CD8-positive, alpha-beta T cell (primary cell): ENCODE measurements at places on chromosomes 5 and 9. TPM values are rescaled to one million over a fixed set of nuclear protein-coding genes. Genes with fewer than 3 reads are reported as not detected.

The PCDHA11 gene
- total RNA-seq = not detected

- DNase-seq = no peak
These were observed 103.2 kb upstream of the HCN1 start for GRCh38 chr5:45799388-45799787.

The PCDHGA9 gene
- total RNA-seq = not detected

The RALGPS1 gene
- 5.4 TPM for total RNA-seq

The LRRC19 gene
- not detected for total RNA-seq

The DEPDC1B gene
- total RNA-seq = 0.27 TPM

DNA sequence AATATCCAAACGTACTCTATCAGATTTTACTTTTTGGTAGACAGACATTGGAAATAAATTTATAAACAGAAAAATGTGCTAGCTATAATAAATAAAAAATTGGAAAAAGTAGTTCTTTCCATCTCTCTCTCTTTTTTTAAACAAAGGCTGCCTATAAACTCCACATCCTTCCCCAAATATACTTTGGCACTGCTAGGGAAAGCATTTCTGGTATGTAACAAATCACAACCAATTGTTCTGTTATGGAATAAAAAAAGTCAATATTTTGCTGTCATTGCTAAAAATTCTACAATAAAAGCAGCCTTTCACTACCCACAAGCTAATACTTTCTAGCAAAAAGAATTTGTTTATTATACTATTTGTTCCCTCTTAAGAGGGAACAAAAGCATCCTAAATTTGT, 169.2 kb upstream of the TARS1 start:
- no peak for DNase-seq

DNA sequence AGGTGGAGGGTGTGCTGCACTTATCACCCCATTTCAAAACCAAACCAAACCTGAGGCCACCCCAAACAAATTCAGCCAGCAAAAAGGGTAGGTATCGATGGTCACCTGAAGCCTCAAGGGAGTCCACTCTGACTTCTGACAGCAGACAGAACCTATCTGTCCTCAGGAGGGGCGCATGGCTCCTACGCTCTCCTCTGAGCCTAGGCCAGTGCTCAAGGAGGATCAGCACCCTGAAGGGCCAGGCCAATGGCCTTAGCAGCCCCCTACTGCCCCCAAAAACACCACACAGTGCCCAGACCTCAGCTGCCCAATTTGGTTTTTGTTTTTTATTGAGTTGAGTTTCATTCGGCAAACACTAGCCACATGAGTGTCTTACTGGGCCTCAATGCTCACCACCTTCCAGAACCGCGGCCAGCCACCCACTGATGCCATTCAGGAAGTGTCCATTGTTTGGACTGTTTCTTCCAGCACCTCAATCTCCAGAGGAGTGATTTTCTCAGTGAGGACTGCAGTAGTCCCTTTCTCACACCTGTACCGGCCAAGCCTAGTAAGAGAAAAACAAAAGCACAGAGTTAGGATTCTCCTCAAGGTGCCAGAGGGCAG, 62.0 kb downstream of the PSMB7 start:
- no peak for DNase-seq

The MRRF gene
- total RNA-seq = 23.2 TPM

DNA sequence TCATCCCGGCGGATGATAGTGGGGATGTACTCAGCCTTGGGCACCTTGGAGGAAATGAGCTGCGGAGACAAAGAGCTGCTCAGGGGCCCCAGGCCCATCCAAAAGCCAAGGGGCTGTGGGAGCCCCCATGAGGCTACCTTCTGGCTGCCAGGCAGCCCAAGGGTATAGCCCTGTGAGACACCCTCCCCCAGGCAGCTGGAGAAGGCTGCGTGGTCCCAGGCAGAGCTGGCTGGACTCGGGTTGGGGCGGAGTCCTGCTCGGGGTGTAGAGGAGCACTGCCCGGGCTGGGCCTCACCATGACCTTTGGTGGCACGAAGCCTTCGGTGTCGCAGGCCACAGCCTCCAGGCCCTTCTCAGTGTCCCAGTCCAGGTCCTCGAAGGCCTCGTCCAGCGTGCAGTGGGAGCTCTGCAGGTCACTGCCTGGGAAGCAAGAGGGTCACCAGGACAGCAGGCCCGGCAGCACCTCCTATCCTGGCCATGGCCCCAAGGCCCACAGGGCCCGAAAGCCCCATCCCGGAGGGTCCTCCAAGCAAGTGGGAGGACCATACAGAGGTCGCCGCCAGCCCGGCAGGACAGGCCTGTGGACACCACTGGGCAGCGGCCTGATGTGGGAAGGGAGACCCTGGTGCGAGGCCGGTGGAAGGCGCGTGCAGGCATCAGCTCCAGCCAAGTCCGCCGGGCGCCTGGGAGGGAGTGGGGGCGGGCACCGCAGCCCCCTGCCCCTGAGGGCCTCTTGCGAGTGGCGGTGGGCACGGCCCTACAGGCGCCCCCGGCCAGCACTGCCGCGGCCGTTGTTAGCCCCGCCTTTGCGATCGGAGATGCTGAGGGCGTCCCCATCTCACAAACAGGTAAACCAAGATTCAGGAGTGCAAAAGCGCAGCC, 6.1 kb downstream of the NSMF start:
- no peak for DNase-seq

The HCN1 gene
- not detected for total RNA-seq

The GFI1B gene
- total RNA-seq = not detected

DNA sequence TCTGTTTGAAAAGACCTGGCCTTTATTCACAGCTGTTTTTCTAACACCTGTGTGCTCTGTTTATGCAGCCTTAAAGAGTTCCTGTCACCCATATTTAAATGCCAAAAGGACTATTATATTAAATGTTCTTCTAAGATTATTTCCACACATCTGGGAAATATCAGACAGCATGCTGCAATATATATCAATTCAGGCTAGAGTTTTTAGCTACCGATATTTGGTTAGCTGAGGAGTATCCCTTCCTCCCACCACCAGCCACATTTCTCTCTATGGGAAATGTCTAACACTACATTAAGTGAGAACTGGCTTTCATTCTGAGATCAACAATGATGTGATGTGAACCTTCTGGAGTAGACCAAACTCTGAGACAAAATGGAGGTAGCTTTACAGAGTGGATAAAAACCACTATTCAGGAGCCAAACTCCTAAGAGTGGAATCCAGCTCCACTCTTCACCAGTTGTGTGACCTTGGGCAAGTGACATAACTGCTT, 509.2 kb downstream of the ZNF608 start:
- DNase-seq = no peak

The LCN15 gene
- not detected for total RNA-seq

The IFNA13 gene
- not detected for total RNA-seq

DNA sequence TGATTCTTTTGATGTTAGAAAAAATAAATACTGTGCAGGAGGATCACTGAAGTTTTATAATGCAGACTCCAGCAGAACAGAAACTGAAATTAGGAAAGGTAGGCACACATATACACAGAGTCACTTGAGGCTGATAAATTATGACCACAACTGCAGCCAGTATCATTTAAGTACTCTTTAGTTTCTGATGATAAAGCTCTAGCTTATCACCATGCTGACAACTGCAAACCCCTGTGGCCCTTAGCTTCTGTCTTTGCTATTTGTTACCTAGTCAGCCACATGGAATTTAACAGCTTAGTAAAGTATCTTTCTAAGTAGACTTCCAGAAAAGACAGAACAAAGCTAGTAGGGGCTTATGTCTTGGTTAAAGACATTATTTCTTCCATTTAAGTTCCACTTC, 734.8 kb upstream of the CDH6 start:
- no peak for DNase-seq

DNA sequence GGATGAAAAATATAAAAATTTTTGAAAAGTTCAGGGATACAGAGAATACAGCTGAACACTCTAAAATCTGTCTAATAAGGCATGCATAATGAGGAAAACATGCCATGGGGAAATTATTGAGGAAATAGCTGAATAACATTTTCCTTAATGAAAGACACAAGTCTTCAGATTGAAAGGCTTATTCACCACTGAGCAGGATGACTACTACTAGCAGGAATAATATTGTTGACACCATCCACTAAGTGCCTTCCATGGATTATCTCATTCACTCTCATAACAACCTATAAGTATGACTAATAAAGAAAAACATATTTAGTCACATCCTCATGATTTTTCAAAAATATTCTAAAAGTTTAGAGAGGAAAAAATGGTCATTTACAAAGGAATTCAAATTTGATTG, 96.7 kb upstream of the FER start:
- no peak for DNase-seq

GRCh38 chr9:110133608-110134210, 74.2 kb downstream of the C9orf152 start:
- DNase-seq = no peak

- no peak for DNase-seq
These were observed 110.4 kb downstream of the TLE4 start for GRCh38 chr9:79682076-79682736.

The DMRT3 gene
- not detected for total RNA-seq

- no peak for DNase-seq
These were observed 127.8 kb downstream of the GRIA1 start for GRCh38 chr5:153618307-153618706.

The KDM3B gene
- 60.3 TPM for total RNA-seq

- no peak for DNase-seq
These were observed 18.7 kb downstream of the PRUNE2 start for GRCh38 chr9:76887003-76887821.

DNA sequence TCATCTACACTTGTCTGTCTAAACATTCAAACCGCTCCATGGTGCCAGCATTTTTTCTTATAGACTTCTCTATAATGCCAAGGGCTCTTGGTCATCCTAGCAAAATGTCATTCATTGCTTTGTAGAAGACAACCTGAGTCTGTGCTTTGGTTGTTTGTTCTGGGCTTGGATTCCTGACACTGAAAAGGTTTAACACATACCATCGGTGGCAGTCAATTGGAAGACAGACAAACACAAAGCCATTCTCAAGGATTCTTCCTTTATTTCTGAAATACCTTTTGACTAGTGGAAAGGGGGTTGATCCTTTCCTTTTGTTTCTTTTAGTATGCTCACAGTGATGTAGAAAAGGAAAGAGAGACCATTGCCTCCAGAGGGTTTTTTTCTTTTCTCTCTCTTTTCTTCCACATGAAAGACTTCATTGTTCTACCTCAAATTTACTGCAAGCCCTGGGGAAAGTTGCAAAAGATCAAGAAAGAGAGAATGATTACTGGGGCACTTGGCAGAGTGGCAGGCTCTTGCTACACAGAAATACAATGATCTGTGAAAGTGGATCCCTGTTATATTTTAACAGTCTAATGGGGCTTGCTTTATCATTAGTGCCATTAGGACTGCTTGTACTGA, 66.4 kb upstream of the TMC1 start:
- no peak for DNase-seq

The TAF11L10 gene
- not detected for total RNA-seq

DNA sequence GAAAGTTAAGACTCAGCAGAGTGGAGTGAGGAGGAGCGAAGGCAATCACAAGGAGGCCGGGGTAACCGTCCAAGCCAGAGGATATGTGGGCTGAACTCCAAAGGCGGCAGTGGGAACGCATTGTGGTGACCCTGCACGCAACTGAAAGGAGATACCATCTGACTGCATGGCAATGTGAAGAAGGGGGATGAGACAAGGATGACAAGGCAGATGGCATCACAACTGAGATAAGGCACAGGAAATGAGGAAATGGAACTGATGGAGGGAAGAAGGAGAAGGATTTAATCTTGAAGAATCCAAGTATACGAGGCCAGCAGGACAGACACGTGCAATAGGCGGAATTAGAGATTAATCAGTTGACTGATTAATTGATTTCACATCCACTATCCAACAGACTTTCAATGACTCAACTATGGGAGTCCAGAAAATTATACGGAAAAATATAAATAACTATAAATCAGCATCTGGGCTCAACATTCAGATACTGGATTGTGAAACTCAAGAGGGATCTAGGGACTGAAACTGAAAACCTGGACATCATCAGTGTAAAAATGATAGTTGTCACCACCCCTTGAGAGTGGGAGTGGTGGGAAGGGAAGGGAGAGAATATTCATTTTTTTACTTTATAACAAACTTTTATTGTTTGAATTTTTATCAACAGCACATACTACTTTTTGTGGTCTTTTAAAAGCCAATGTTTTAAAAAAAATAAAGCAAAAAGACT, 86.1 kb downstream of the ARL15 start:
- no peak for DNase-seq

- DNase-seq = no peak
These were observed 2.3 kb upstream of the IRX2 start for GRCh38 chr5:2753452-2754420.

- no peak for DNase-seq
These were observed 63.2 kb upstream of the COL15A1 start for GRCh38 chr9:98880311-98881015.

The TPPP gene
- total RNA-seq = 5.4 TPM

- no peak for DNase-seq
These were observed 1.2 kb upstream of the NELFB start for GRCh38 chr9:137253717-137254623.

DNA sequence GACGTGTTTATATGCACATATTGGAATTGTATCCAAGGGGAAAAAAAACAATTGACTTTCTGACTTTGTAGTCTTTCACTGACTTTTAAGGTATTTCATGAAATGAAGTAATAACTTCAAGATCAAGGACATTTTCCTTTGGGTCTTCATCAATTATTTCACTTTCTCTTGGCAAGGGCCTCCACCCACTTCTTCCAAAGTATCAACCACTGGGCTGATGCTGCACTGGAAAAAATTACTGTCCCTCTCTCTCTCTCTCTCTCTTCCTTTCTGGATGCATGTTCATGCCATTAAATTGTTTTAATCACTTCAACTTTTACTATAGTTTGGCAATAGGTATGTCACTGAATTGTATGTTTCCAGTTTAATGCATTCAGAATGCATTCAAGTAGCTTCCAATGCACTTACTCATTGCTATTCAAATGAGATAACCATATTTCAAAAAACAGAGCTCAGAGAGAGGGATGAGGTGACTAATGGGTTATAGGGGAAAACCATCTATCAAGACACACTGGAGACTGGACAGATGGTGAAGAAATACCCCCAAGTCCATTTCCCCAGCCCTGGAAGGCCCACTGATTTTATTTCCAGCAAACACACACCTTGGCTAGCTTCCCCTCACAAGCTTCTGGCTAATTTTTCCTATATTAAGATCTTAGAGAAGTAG, 585.3 kb downstream of the EBF1 start:
- no peak for DNase-seq

The ANKRD34B gene
- total RNA-seq = not detected

The RNF183 gene
- not detected for total RNA-seq

DNA sequence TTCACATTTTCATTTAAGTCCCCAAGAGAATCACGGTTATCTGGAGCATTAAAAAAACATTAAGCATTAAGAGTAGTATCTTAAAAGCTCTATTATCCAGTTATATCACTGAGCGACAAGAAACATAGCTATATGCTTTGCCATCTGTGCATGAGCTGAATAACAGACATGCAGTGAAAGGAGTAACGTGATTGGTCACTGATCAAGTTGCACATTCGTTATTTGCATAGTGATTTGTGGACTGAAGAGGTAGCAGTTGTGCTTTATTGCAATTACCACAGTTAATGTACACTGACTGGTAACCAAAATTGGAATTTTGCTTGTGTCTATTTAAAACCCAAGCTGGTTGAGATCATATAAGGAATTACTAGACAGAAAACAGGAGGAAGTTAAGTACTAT, 107.4 kb downstream of the MCTP1 start:
- DNase-seq = no peak

- DNase-seq = no peak
These were observed 33.2 kb downstream of the PTGR1 start for GRCh38 chr9:111566234-111566633.

GRCh38 chr5:161421067-161421466, 125.5 kb downstream of the GABRB2 start:
- DNase-seq = no peak

The LECT2 gene
- not detected for total RNA-seq

GRCh38 chr9:123834218-123834888, 95.6 kb downstream of the DENND1A start:
- DNase-seq = no peak

The SPEF2 gene
- total RNA-seq = 4.7 TPM
